ENCODE measurements at places on chromosomes 6 and 20. TPM values are rescaled to one million over a fixed set of nuclear protein-coding genes. Genes with fewer than 3 reads are reported as not detected.

Gene UQCC2
- polyA plus RNA-seq, result 36.5 TPM

- H3K36me3 ChIP-seq, result peaks cover 4% of the 10 kb centered on the region
- H3K27me3 ChIP-seq, result no peaks in the 10 kb centered on the region
- H3K27ac ChIP-seq, result peak overlapping the region; percentile 96
- DNase-seq, result no peak
- peak overlapping the region; percentile 79 for H3K4me3 ChIP-seq
These were observed 3.1 kb downstream of the JAG1 start for GRCh38 chr20:10670501-10671220.

- no peak overlapping the region for H3K4me3 ChIP-seq
These were observed 6.8 kb downstream of the TBPL1 start for GRCh38 chr6:133959667-133960368.

Gene STX16
- polyA plus RNA-seq, result 73.4 TPM

DNA sequence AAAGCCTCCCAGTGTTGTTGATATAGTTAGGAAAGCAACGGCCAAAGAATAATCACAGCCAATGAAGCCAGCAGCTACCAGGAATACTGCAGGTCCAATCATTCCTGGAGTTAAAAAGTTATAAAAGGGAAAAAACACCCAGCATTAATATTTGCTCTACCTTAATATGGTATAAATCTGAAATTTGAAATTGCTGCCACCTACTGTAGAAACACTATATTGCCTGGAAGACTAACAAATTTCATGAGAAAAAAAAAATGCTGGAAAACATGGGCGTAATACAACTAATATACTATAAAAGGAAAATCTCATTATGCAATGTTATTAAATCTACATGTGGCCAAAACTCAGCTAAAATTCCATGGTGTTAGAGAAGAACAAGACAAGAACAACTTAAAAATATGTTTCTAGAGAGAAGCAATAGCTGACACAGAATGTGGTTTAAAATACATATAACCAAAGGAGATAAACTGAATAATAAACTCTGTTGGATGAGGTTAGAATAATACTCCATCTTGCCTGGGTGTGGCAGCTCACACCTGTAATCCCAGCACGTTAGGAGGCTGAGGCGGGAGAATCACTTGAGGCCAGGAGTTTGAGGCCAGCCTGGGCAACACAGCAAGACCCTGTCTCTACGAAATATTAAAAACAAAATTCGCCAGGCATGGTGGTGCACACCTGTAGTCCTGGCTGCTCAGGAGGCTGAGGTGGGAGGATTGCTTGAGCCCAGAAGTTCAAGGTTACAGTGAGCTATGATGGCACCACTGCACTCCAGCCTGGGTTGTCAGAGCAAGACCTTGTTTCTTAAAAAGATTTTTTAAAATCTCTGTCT lies 43.1 kb downstream of the SLC17A5 start:
- H3K4me3 ChIP-seq, result no peak overlapping the region
- H3K27ac ChIP-seq, result no peak overlapping the region
- peak; percentile 51 for DNase-seq

DNA sequence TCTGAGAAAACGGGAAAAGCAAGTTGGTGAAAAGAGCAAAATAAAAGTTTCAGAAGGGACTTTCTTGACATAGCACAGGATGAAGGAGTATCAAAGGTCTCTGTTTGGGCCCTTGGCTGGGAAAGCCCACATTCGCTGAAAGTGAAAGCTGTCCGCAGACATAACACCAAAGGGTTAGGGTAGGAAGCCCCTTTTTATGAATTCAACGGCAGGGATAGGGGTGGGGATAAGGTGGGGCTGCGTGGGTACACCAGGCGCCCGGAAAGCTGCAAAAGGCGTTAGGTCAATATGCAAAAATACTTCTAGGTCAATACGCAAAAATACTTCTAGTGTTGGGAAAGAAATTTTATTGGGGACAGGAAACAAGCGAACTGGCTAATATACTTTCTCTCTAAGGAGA lies 135.1 kb downstream of the OR2B2 start:
- no peak for DNase-seq
- H3K36me3 ChIP-seq, result no peaks in the 10 kb centered on the region

DNA sequence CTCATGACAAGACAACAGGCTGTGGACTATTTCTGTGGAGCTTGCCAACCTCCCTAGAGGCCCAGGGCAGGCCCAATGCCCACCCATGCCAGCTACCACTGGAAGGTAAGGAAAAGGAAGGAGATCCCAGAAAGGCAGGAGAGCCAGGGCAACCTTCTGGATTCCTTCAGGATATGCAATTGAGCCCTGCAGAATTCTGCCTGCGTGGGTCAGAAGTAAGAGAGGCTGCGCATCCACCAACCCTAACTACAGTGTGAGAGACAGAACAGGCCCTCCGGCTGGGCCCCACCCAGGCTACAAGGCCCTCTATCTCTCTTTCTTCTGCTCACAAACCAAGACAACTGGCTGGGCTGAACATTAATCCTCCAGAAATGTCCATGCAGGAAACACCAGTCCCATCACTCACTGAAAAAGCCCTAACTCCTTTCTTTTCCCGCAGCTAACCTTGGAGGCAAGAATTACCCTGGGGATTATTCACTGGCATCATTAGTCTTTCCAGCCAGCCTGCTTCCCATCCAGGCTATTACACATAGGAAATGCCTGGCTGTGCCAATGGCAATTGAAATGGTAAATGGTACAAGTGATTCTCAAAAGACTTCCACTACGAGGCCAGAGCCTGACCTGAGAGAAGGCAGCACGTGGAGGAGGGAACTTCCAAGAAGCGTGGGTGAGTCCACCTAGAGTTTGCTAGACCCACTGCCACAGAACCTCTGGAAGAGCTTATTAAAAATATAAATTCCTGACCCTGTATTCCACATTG lies 15.2 kb downstream of the MAP1LC3A start:
- H3K27me3 ChIP-seq, result no peaks in the 10 kb centered on the region
- H3K4me3 ChIP-seq, result no peak overlapping the region
- no peak overlapping the region for H3K27ac ChIP-seq
- no peak for DNase-seq
- H3K36me3 ChIP-seq, result peaks cover 50% of the 10 kb centered on the region
- no peaks in the 10 kb centered on the region for H3K4me1 ChIP-seq

GRCh38 chr20:4607287-4607713 lies 114.4 kb upstream of the PRND start:
- H3K4me1 ChIP-seq, result peaks cover 3% of the 10 kb centered on the region
- no peak overlapping the region for H3K4me3 ChIP-seq
- no peaks in the 10 kb centered on the region for H3K27me3 ChIP-seq
- no peaks in the 10 kb centered on the region for H3K36me3 ChIP-seq
- no peak overlapping the region for H3K27ac ChIP-seq

Gene MUC21
- polyA plus RNA-seq, result 0.22 TPM

DNA sequence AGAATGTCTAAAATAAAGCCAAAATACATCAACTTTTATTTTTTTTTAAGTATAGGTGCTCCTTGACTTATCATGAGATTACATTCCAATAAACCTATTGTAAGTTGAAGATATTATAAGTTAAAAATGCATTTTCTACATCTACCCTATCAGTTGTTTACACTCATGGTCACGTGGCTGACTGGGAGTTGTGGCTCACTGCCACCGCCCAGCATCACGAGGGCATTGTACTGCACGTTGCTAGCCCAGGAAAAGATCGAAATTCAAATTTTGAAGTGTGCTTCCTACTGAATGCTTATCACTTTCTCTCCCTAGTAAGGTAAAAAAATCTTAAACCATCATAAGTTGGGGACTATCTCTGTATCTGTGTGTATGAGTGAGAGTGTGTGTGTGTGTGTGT lies 126.6 kb upstream of the RIN2 start:
- peak; percentile 10 for DNase-seq
- H3K27ac ChIP-seq, result no peak overlapping the region
- H3K27me3 ChIP-seq, result no peaks in the 10 kb centered on the region
- H3K4me1 ChIP-seq, result no peaks in the 10 kb centered on the region
- no peaks in the 10 kb centered on the region for H3K36me3 ChIP-seq
- no peak overlapping the region for H3K4me3 ChIP-seq

Gene DNAAF9
- polyA plus RNA-seq, result 9.6 TPM

Gene RGS17
- polyA plus RNA-seq, result 1.4 TPM

DNA sequence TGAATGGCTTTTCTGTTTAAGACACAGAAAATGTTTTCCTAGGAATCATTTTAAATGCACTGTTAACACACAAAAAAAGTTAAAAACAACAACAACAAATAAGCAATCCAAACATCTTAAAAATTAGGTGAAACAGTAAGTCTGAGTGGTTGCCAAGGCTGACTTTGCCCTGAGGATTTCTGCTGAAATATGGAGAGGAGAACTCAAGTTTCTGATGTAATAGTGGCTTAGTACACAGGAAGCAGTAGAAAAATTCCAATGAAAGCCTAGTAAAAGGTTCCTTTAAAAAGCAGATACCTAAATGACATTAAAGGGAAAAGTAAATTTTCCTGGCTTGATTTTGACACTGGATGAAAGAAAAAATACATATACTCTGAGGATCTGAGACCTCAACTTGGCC lies 184.2 kb downstream of the EPM2A start:
- no peak for DNase-seq
- H3K27ac ChIP-seq, result no peak overlapping the region
- no peaks in the 10 kb centered on the region for H3K36me3 ChIP-seq
- no peaks in the 10 kb centered on the region for H3K27me3 ChIP-seq
- H3K4me3 ChIP-seq, result no peak overlapping the region

- H3K4me1 ChIP-seq, result no peaks in the 10 kb centered on the region
- no peaks in the 10 kb centered on the region for H3K27me3 ChIP-seq
These were observed 10.1 kb upstream of the PRL start for GRCh38 chr6:22306741-22307466.

DNA sequence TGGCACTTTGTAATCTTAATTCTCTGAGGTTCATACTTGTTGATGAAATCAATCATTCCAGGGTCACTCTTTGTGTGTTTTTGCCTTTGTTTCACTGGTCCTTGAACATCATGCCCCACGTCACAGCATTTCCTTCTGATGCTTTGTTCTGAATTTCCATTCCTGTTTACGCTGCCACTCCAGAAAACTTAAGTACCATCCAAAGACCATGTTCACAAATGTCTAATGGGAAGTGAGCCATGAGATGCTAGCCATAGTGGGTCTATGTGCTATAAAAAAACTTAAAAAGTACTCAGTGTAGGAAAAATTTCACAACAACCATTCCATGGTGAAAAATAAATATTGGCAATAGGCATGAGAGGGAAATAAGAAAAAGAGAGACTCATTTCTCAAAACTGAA lies 232.0 kb downstream of the IBTK start:
- no peaks in the 10 kb centered on the region for H3K36me3 ChIP-seq
- no peaks in the 10 kb centered on the region for H3K4me1 ChIP-seq
- H3K27ac ChIP-seq, result no peak overlapping the region
- H3K27me3 ChIP-seq, result no peaks in the 10 kb centered on the region
- no peak overlapping the region for H3K4me3 ChIP-seq

Gene CCN6
- polyA plus RNA-seq, result not detected

Gene AK9
- 4.3 TPM for polyA plus RNA-seq

Gene NDUFAF5
- polyA plus RNA-seq, result 46.7 TPM

DNA sequence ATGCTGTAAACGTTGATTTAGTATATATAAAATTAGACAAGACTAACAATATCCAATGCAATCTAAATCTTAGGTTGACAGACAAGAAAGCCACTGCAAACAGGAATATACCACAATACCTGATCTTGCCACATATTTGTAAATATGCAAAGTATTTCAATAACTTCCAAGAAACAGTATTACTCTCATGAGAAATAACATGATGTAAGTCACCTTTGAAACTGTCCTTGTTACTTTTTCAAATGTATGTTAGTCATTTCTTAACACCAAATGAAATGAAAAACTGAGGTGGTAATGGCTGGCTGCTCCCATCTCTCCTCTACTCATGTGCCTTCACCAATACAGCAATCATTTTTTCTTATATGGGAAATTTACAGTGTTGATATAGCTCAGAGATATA lies 118.7 kb downstream of the ATG5 start:
- H3K36me3 ChIP-seq, result no peaks in the 10 kb centered on the region
- no peak overlapping the region for H3K27ac ChIP-seq
- no peak overlapping the region for H3K4me3 ChIP-seq
- no peak for DNase-seq
- no peaks in the 10 kb centered on the region for H3K27me3 ChIP-seq
- H3K4me1 ChIP-seq, result no peaks in the 10 kb centered on the region

GRCh38 chr20:49704932-49705336 lies 8.7 kb downstream of the B4GALT5 start:
- peak overlapping the region; percentile 30 for H3K27ac ChIP-seq
- no peaks in the 10 kb centered on the region for H3K27me3 ChIP-seq

- H3K4me1 ChIP-seq, result no peaks in the 10 kb centered on the region
- no peak overlapping the region for H3K4me3 ChIP-seq
- DNase-seq, result no peak
- no peaks in the 10 kb centered on the region for H3K36me3 ChIP-seq
- no peaks in the 10 kb centered on the region for H3K27me3 ChIP-seq
These were observed 141.4 kb downstream of the CD83 start for GRCh38 chr6:14258695-14259593.

- H3K27me3 ChIP-seq, result no peaks in the 10 kb centered on the region
- H3K4me1 ChIP-seq, result no peaks in the 10 kb centered on the region
- no peak overlapping the region for H3K27ac ChIP-seq
- DNase-seq, result no peak
These were observed 54.9 kb downstream of the MYH7B start for GRCh38 chr20:35010405-35011192.

DNA sequence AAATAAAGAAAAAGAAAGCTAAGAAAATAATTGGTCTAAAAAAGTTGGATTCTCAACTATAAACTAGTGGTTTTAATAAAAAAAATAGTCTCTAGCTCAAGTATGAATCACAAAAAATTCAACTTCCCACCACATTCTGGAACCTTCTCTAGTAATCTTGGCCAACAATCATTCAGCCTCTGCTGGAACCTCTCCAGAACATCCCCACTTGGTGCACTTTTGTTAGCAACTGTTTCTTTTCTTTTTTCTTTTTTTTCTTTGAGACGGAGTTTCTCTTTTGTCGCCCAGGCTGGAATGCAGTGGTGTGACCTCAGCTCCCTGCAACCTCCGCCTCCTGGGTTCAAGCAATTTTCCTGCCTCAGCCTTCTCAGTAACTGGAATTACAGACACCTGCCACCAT lies 35.7 kb downstream of the TXLNB start:
- no peak overlapping the region for H3K4me3 ChIP-seq
- no peak overlapping the region for H3K27ac ChIP-seq
- H3K36me3 ChIP-seq, result no peaks in the 10 kb centered on the region
- peaks cover 4% of the 10 kb centered on the region for H3K4me1 ChIP-seq
- DNase-seq, result no peak
- no peaks in the 10 kb centered on the region for H3K27me3 ChIP-seq

GRCh38 chr6:12208673-12209072 lies 81.5 kb upstream of the EDN1 start:
- H3K27me3 ChIP-seq, result peaks cover 2% of the 10 kb centered on the region
- H3K36me3 ChIP-seq, result no peaks in the 10 kb centered on the region
- no peak overlapping the region for H3K4me3 ChIP-seq
- no peak overlapping the region for H3K27ac ChIP-seq
- H3K4me1 ChIP-seq, result no peaks in the 10 kb centered on the region

Gene ANKEF1
- 3.0 TPM for polyA plus RNA-seq

DNA sequence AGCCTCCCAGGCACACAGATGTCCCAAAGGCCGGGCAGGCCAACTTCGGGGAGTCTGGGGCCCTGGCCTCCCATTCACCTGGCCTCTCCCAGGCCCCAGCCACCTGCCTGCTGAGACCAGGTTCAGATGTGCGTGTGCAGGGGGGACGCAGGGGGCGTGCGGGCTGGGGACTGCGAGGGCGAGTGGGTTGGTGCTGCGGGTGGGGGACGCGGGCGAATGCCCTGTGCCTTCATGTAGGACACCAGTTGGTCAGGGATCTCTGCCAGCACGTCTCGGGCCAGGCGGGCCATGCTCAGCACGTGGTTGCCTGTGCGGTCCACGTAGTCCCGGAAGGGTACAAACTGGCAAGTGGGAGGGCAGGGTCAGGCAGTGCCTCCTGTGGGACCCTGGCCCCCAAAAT lies 44.5 kb downstream of the RAB44 start:
- no peaks in the 10 kb centered on the region for H3K4me1 ChIP-seq
- DNase-seq, result no peak
- no peaks in the 10 kb centered on the region for H3K27me3 ChIP-seq
